ENCODE measurements at places on chromosomes 3 and 15.

- no peak for DNase-seq
Measured at GRCh38 chr3:57840473-57840872, 84.4 kb downstream of the SLMAP start.

DNA sequence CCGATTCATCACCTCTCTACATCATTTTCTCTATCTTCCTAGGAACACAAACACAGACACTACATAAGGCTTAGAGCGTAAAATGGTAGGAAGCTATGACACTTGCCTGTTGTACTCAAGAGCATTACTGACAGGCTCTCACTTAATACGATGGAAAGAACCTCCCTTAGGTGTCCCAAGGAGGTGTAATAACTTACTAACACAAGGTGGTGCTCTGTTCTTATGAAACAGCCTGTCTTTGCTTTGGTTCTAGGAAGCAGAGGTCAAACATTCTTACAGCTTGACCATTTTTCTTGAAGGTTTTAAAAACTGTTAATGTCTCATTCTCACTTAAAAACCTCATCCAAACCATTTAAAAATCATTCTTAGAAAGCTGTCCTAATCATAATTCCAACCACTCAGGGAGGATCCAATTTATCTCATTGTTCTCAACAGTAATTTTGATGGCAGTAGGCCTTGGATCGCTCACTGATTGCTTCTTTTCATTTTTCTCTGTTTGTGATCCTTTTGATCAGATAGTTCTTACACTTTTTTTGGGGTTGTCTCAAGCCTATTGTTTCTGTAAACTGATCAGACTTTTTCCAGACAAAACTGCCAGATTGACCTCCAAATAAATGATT lies 317.8 kb upstream of the AGTR1 start:
- DNase-seq = no peak

- no peak for DNase-seq
Measured at GRCh38 chr3:18415167-18415566, 10.0 kb downstream of the SATB1 start.

GRCh38 chr3:165827883-165828282 lies 9.3 kb downstream of the BCHE start:
- no peak for DNase-seq

Data from germinal center (tissue), 1 donor.